ENCODE measurements at places on chromosomes 1 and 21.

GRCh38 chr1:62621907-62622306 lies 24.6 kb downstream of the ANGPTL3 start:
- no peak for DNase-seq

DNA sequence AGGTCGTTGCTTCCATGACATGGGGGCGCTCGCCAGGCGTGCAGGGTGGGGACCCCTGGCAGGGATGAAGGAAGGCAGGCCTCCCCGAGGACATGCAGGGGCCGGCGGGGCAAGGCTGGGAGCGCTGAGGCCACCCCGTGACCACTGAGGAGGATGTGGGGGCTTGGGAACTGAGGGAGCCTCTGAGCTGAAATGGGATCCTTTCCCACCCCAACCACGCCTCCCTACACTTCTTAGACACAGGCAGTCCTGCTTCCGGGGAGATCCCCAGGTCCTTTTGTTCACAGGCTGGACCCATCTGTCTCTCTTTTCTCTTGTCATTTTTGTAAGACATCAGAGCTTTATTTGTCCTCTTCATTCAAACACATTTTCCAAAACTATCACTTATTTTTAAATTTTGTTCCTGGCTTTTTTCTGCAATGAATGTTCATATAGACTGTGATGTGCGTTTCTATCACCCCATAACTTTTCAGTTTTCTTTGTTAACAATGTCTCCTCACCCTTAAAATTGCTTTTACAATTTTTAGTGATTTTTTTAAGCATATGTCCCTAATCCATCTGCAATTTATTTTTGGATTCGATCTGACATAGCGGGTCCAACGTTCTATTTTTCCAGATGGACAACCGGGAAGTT lies 156.7 kb upstream of the BACE2 start:
- DNase-seq: no peak

DNA sequence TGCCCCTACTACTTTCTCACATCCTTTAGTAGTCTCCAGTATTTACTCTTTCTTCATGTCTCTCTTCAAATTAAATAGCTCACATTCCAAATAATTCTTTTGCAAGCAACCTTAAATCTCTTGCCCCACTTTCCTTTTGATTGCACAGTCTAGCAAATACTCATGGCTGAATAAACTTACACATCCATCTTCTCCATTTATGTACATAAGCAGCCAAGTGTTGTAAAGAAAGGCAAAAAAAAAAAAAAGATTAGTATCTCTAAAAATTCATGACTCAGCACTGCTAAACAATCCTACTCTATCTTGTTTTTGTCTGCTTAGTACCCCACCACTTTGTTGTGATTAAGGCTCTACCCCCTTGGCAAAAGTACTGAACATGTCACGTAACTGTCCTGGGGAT lies 42.6 kb downstream of the F13B start:
- no peak for DNase-seq

- DNase-seq: no peak
These were observed 195.5 kb downstream of the KCNH1 start for GRCh38 chr1:210938416-210938925.

GRCh38 chr1:28965271-28965870 lies 51.0 kb downstream of the EPB41 start:
- DNase-seq: no peak

- no peak for DNase-seq
These were observed 240.4 kb downstream of the NFIA start for GRCh38 chr1:61322769-61323168.

GRCh38 chr1:59919746-59920145 lies 6.8 kb downstream of the CYP2J2 start:
- DNase-seq: no peak

DNA sequence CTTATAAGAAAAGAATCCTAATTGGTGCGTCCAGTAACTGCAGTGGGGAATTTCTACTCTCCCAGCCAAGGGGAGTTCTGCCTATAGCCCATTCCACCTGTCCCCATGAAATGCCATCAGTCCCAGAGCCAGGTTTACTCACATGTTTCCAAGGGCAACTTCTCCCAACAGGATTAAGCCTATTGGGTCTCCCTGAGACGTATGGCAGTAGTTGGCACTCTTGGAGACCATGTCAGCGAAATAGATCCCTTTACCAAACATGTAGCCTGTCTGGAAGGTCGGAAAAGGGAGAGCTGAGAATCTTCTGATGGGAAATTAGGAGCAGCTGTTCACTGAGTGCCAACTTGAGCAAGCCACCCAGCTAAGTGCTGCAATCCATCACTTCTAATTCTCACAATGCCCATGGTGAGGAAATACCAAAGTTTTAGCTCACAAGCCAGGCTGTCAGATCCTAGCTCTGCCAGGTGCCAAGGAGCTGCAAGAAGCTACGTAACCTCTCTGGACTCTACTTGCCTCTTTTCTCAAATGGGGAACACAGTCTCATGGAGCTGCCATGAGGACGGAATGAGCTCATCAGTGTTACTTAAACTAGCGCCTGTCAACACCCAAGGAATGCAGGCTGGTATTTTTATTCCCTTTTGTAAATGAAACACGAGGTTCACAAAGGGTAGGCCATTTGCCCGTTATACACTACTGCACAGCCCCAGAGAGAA lies 43.9 kb downstream of the PARP1 start:
- DNase-seq: no peak

GRCh38 chr1:162357681-162358266 lies 18.9 kb downstream of the SPATA46 start:
- no peak for DNase-seq

DNA sequence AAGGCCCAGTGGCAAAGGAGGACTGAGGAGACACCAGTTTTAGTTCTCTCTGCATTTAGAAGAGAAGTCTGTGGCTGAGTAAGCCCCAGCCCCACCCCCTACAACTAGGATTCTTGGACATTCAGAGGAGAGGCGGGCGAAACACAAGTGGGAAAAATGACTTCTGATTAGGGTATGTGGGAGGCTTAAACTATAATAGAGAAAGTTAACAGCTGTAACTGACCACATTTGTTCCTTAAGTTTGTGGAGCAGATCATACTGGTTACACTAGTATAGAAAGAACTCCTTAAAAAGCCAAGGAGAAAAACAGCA lies 11.2 kb upstream of the TRIM33 start:
- DNase-seq: no peak

DNA sequence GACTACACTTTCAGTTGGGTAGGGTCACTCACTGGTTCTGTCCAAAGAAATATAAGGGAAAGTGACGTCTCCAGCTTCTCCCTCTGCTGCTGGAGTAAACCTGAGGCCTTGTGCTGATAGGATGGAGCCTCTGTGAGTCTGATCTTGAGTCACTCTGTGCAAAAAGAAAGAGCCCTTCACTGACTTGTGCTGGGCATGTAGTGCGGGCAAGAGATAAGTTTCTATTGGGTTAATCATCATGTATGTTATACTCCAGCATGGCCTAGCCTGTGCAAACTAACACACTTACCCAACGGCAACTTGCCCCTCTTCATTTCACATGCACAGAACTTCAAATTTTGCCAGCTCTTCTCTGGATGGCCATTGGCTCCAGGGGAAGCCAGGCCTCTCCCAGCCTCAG lies 118.5 kb upstream of the LMO4 start:
- DNase-seq: no peak

GRCh38 chr1:66999640-67000400 lies 54.1 kb downstream of the SLC35D1 start:
- no peak for DNase-seq

- no peak for DNase-seq
These were observed 296.6 kb downstream of the PTPRC start for GRCh38 chr1:198935306-198935921.

DNA sequence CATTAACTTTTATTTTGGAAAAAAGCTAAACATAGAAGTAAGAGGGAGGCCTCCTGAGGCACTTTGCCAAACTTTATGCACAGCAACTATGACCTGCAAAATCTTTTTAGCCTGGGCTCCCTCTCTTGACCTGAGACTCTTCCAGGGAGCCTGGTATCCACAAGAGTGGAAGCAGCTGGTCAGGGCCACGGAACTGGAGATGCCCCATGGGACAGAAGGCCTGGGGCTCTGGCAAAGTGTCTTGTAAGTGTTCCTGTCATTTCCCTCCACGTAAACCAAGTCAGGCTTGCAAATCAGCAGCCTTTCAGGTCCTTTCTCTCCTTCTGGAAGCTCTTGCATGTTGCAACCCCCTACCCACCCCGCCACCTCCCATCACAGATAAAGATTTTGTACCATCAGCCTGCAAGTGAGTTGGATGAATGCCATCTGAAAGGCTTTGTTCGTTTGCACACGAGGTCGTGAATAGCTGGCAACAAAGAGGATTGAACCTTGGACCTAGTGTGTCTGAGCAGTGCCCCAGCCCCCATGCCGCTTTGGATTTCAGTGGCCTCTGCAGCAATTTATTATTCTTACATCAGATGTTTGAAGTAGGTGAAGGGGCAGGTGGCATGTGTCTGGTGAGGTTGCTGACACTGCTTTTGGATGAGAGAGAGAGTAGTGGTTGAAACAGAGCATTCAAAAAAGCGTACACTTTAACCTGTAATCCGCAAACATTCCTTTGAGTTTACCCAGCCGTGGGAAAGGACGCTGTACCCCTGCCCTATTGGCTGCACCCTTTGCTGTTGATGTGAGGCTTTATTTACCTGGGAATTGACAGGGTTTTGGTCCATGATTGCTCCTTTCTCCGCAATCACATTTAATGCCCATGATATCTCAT lies 91.6 kb downstream of the GALNT2 start:
- DNase-seq: no peak

GRCh38 chr1:223175633-223176032 lies 32.6 kb upstream of the TLR5 start:
- DNase-seq: no peak

GRCh38 chr1:26195805-26196204 lies 5.4 kb downstream of the CATSPER4 start:
- no peak for DNase-seq

DNA sequence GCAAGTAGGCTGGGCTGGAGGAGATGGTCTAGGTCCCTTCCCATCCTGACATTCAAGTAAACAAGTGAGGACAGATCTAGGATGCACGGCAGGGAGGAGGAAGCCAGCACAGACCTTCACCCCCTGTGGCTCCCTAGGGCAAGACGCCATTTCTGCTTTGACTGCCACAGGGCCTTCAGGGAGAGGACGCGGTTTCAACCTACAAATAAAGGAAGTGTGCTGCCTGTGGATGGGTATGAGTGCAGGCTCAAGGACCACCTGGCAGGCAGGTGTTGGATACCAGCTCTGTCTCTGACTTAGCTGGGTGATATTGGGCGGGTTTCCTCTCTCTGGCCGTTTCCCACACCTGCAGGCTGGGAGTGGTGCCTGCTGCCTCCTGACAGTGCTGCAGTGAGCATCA lies 16.2 kb downstream of the SLC2A1 start:
- no peak for DNase-seq

DNA sequence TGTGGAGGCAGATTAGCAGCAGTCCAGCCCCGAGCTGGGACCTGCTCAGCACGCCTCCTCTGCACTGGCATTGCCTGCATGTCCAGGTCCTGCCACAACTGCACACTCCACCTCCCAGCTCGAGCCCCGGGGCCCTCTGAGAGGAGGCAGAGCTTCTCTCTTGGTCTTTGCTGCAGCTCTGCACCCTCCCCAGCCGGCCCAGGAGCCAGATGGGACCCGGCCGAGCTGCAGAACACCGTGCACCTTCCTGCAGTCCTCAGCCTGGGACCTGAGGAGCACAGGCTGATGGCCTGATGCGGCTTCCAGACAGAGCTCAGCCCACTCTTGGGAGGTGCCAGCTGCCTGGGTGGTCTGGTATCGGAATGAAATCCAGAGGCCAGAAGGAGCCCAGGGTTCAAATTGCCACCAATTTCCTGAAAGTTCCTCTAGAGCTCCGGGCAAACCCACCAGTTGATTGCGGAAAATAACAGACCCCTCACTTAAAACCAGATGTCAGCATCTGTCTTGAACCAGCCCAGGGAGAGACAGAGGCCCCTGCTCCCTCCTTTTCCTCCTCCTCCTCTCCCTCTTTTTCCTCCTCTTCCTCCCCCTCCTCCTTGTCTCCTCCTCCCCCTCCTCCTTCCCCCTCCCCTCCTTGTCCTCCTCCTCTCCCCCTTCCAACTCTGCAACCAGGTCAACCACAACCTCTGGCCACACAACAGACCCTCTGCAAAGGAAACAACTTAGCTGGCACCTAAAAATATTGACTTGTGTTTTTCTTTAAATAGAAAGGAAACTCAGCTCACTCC lies 10.6 kb upstream of the SPSB1 start:
- DNase-seq: no peak

GRCh38 chr1:45679123-45679522 lies 7.2 kb downstream of the GPBP1L1 start:
- DNase-seq: no peak

DNA sequence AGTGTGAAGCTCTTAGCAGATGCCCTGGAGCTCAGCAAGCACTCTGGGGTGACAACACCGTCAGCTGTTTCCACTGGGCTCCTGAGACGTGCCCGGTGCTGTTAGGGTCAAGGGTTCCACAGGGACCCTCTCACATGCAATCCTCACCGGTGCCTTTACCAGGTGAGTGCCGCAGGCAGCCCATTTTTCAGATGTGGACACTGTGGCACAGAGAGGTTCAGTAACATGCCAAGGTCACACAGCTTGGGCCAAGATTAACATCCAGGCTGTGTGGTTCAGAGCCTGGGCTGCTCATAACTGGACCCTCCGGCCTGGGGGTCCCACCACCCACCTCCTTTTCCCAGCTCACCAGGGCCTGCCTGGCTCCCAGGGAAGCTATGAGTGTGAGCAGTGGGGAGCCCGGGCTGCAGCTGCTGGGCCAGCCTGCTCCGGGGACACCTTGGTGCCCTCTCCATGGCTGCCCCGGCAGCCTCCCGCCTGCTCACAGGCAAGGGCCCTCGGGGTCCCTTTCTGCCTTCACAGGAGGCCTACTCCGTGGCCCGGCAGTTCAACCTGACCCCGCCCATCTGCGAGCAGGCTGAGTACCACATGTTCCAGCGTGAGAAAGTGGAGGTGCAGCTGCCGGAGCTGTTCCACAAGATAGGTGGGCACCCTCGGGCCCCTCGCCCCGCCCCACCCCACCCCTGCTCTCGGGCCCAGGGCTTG lies 49.3 kb downstream of the KCNAB2 start:
- DNase-seq: no peak

DNA sequence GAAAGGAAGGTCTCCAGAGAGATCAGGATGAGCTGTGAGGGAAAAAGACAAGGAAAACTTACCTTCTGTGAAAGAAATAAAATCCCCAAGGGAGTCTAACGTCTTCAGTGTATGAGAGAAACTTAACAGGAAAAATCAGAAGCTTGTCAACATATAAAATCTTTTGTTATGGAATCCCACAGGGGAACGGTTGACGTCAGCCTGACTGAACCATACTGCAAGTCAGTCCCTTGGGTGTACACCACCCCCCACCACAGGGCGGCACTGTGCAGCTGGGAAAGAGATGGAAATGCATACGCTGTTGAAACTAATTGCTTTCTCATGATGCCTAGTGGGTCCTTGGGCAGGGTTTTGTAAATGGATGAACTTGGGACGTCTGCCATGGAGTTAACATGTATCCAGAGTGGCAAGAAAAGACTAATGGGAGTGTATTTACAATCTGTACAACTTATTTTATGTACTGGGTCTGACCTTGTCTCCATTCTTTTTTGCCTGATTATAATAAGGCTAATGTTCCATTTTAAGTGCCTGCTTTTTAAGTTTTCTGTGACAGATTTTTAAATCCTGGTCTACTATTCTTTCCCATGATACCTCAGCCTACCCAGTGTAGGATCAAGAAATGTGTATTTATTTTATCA lies 22.7 kb downstream of the UTP25 start:
- DNase-seq: no peak
